ENCODE measurements at places on chromosomes 4 and X.

- no peak for DNase-seq
Measured at GRCh38 chr4:15719506-15719905, 16.6 kb downstream of the BST1 start.

DNA sequence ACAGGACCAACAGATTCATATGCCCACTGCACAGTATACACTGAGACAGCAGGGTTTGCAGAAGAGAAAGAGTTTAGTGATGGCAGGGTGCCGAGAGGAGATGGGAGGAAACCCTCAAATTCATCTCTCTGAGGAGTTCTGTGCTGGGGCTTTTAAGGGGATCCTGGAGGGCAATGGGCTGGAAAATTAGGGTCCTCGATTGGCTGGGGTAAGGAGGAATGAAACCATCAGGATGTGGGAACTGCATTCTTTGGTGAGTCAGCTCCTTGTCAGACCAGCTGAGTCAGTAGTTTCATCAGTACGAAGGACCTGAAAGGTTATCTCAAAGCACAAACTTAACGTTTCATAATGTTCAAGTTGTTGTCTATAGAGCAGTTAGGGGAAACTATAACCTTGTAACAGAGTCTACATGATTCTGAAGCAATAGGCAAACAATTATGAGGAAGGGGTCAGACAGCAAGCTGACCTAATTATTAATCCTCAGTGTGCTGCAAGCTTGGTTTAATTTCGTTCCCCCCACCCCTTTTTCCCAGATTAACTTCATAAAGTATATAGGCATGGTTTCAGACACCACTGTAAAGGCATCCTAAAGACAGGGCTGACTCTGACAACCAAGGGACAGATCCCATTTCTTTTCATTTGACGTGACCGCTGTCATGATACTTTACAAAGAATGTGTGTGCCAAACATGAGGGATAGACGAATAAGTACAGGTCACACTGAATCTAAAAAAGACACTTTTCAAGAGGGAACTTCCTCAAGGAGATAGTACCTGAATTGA is 1.5 kb upstream of the MSMO1 start:
- peak; percentile 74 for DNase-seq

GRCh38 chr4:45399116-45399515 is 672.8 kb upstream of the GNPDA2 start:
- no peak for DNase-seq

GRCh38 chr4:112526061-112526460 is 10.1 kb upstream of the NEUROG2 start:
- DNase-seq, result no peak

- no peak for DNase-seq
Measured at GRCh38 chr4:89299153-89299791, 8.3 kb downstream of the GPRIN3 start.

GRCh38 chr4:174010547-174010946 is 272.9 kb downstream of the FBXO8 start:
- no peak for DNase-seq

- DNase-seq, result peak; percentile 16
Measured at GRCh38 chr4:55635741-55636655, at the start of gene NMU. Gene NMU (minus strand): TSS chr4:55636298. CDS start chr4:55636192, 106 bp downstream.

- no peak for DNase-seq
Measured at GRCh38 chr4:1055721-1056590, 44.5 kb downstream of the FGFRL1 start.

DNA sequence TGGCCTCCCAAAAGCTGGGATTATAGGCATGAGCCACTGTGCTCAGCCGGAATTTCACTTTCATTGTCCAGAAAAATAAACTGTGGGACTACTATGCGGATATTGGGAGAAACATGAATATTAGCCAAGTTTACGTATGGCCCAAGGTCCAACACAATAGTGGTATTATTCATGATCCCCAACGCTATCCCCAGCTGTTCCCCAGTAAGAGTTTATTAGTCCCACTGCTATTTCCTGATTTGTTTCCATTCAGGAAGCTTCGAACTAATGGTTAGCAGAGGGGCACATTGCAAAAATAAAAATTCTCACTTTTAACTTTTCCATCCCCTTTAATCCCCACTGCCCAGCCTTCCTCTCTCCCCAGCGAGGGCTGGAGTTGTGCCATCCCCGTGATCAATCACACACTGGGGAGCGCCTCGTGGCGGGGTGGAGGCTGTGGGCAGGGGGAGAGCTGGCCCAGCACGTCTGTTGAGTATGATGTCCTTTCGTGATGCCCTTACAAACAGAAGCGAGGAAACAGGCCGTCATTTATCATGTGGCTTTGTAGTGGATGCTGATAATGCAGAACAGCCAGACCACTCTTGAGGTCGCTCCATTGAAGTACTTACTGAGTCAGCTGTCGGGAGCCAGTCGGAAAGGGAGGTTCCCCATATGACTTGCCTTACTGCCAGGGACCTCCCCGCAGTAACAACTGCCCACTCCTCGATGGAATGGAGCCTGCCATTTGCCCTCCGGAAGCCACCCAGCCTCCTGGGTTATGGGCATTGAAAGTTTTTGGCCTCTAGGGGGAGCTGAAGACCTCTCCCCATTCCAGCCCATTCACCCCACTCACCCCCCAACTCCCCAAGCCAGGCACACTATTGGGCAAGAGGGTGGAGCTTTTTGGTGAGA is 117.0 kb downstream of the KDR start:
- peak; percentile 94 for DNase-seq

GRCh38 chr4:43066415-43066814 is 173.9 kb downstream of the GRXCR1 start:
- no peak for DNase-seq

GRCh38 chr4:22003878-22004277 is 55.3 kb upstream of the KCNIP4 start:
- no peak for DNase-seq

GRCh38 chrX:54843050-54843449 is 35.5 kb downstream of the MAGED2 start:
- DNase-seq, result no peak

DNA sequence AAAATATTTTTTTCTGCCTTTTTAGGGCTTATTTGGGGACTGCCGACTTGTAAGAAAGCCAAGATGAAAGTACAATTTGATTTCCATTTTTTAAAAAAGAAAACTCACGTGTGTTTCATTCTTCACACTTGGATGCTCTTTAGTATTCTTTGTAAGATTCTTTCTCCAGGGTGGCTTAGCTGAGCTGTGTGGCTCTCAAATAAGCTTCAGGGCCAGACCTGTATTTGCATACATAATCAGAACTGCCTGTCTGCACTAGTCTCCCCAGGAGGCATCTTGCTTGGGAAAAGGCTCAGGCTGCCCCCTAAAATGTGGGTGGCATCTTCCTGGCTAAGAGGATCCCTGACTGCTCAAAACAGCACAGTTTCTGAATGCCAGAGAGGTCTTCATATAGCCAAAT is 498.4 kb downstream of the MID1IP1 start:
- no peak for DNase-seq

- peak; percentile 86 for DNase-seq
Measured at GRCh38 chr4:6991771-6992557, 51.2 kb upstream of the TADA2B start.

GRCh38 chr4:184854673-184855072 is 28.9 kb upstream of the ACSL1 start:
- no peak for DNase-seq

- DNase-seq, result no peak
Measured at GRCh38 chr4:27245216-27245615, 384.6 kb downstream of the STIM2 start.

GRCh38 chrX:79604364-79604763 is 237.2 kb upstream of the ITM2A start:
- DNase-seq, result no peak

GRCh38 chrX:35291013-35291412 is 348.4 kb downstream of the FAM47B start:
- DNase-seq, result no peak

DNA sequence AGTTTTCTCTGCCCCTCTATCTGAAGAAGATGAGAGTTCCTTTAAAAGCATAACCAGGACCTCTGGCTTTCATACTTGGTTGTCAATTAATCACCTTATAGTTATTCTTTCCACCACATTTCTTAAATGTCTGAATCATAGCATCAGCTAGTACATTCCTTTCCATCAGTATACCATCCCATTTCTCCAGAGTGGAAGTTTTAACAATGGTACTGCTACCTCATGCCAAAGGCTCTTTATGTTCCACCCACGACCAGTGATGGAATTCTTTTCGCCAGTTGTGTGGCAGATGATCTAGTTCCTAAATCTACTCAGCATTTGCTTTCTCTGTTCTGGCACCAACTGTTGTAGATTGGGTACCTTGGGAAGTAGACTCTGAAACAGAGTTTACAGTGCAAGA is 379.8 kb downstream of the ZNF674 start:
- no peak for DNase-seq
